ENCODE measurements at places on chromosomes 7 and 10. TPM values are rescaled to one million over a fixed set of nuclear protein-coding genes. Genes with fewer than 3 reads are reported as not detected.
A peak's percentile ranks its signal among the peaks of the same experiment; 100 is the strongest.

ADGRA1 gene
- 0.66 TPM for total RNA-seq

NAT16 gene
- total RNA-seq = not detected

UNCX gene
- not detected for total RNA-seq

ANXA8 gene
- total RNA-seq = not detected

TMEM176A gene
- total RNA-seq = not detected

AGMO gene
- 0.42 TPM for total RNA-seq

GRM8 gene
- 6.6 TPM for total RNA-seq

C10orf95 gene
- total RNA-seq = 0.69 TPM

RHOBTB1 gene
- 24.8 TPM for total RNA-seq

SMKR1 gene
- total RNA-seq = not detected

GSAP gene
- 1.1 TPM for total RNA-seq

HABP2 gene
- total RNA-seq = not detected

MYH16 gene
- not detected for total RNA-seq

BUB3 gene
- total RNA-seq = 361 TPM

DNA sequence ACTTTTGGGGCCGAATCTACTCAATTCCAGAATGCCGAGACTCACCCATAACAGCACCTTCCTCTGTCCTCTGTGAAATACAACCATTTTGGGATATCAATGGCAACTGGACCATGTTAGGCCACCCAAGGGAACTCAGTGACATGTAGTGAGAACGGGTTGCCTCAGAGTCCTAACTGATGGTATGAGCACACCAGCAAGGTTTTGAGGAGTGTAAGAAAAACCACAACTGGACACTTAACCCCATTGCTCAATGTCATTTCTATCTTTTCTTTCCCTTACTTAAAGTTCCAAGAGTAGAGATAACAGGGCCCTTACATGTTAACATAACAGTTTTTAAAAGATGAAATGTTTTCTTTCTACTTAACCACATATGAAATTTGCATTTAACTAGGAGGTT lies 67.1 kb downstream of the TNS3 start:
- DNase-seq = no peak

DNA sequence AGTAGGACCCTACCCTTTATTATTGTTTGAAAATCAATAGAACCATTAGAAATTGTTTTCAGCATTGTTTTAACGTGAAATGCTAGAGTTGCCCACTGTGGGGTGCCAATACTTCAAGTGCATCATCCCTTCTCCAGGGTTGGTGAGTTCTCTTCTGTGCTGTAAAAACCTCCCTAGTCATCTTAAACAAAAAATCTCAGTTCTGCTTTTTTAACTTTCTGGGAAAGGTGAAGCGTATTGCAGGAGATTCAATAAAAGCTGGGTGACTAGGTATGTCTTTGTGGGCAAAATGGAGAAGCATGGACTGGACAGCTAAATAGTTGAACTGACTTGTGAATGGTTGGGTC lies 699.1 kb downstream of the SUGCT start:
- DNase-seq = no peak

DNA sequence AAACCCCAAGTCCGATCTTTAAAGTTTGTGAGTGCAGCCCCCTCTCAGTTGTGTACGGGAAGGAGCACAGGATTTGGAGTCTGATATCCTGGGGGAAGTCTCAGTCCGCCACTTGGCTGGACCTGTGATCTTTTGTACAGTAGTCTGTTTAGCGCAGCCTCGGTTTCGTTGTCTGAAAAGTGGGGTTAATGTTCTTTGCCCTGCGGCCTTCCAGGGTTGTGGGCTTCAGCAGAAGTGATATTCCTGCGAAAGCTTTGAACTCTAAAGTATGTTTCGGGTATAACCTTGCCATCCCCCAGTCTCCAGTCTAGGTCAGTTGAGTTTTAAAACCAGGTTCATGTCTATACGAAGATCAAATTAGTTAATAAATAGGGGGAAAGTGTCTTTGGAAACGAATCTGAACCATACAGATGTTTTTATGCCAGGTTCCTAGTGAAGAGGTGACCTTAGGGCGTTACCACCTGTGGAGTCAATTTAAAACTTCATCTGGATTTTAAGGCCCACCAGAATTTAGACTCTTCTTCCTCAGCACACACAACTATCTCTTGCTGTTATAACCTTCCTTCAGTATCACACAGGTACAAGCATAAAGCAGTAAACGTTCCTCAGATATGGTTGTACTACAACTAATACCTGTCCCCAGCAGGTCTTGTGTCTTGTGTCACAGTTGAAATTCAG lies 904 bp downstream of the R3HCC1L start:
- DNase-seq = peak; percentile 8

DNA sequence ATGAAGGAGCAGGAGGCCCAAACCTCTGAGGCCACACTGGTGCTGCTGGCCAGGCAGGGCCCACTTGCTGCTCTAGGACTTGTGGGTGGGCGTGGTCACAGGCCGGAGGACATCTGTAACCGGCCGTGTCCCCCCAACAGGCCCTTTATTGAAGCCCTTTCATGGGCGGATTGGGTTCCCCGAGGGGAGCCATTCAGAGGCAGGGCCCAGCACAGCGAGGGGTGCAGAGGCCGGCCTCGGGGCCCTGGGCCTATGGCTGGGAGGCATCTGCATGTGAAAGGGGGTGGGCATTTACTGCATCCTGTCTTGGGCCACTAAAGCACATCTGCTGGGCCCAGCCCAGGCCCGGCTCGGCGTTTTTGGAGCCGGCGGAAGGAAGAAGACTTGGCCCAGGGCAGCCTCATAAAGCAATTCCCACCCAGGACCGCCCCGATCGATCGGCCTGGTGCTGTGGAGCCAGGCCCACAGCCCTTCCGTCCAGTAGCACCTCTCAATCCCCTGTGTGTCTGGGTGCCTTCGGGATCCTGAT lies 8.4 kb downstream of the LHPP start:
- peak; percentile 86 for DNase-seq

- no peak for DNase-seq
Observed at GRCh38 chr7:75650681-75651080, 88.1 kb downstream of the HIP1 start.

DNA sequence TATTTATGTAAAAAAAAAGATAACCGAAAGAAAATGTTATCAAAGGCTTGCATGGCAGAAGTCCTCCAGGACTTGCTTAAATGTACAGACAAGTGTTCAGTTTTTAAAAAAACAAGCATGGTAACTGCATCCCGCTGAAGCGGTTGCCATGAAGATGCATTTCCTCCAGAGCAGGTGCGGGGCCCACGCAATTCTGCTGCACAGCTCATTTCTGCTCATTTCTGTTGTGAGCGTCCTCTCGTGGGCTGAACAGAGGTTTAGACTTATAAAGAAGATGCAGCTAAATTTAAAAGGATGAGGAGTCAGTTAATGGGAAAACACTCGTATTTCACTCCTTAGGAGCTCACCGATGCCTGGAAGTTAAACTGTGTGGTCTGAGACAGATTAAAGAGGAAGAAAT lies 247.6 kb downstream of the DNAJB6 start:
- DNase-seq = no peak

- DNase-seq = peak; percentile 29
Observed at GRCh38 chr10:114663626-114664025, 5.6 kb upstream of the ABLIM1 start.

- no peak for DNase-seq
Observed at GRCh38 chr10:310371-310770, 175.1 kb downstream of the ZMYND11 start.

DNA sequence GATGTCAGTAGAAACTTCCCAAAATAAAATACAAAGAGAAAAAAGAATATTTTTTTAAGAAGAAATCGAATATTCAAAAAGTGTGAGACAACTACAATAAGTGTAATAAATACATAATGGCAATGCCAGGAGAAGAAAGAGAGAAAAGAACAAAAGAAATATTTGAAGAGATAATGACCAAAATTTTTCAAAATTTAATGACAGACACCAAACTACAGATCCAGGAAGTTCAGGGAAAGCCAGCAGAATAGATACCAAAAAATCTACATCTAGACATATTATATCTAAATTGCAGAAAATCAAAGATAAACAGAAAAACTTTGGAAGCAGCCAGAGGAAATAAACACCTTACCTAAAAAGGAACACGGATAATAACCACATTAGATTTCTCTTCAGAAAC lies 66.8 kb upstream of the CDK1 start:
- no peak for DNase-seq

GRCh38 chr7:146702898-146703297 lies 586.3 kb downstream of the CNTNAP2 start:
- no peak for DNase-seq

DNA sequence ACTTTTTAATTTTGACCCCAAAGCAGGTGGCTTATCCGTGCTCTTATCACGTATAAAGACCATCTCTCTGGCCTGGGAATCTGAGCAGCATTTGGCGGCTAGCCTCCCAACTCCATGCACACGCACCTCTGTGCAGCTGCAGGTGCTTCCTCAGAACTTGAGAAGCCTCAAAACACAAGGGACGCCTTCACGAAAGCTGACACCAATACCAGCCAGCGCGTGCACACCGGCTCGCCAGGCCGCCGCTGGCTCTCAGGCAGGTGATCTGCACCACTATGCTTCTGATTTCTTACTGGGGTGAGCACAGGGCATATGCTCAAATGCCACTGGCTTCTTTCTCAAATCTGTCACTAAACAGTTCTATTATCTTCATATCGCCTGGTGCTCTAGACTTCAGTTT lies 145.0 kb downstream of the PARD3 start:
- DNase-seq = peak; percentile 45

GRCh38 chr10:23081891-23082290 lies 13.5 kb upstream of the MSRB2 start:
- DNase-seq = peak; percentile 66

- DNase-seq = no peak
Observed at GRCh38 chr7:130961128-130961601, 227.2 kb upstream of the KLF14 start.

- DNase-seq = no peak
Observed at GRCh38 chr10:77036276-77036675, 601.3 kb downstream of the KCNMA1 start.

DNA sequence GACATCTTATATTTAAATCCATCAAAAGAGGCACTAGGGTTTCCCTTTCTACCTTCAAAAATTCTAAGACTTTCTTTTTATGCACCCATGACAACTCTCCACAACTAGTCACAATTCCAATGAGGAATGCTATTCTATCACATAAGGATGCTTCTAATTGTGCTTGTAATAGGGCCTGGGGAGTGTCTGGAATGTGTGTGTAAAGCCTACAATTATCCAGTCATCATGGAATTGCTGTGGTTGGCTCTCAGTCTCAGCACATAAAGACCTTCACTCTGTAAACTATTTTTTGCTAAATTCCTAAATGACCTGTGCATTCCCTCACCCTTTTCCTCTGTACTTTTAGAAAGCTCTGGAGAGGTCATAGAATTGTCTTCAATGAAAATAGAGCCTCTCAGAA lies 86.7 kb downstream of the EPDR1 start:
- no peak for DNase-seq

Measured in GM23338 (cell line).